Urinary bladder (tissue), 4 donors: ENCODE measurements at places on chromosomes 11 and 22.

GRCh38 chr11:27390318-27391295, 27.6 kb upstream of the CCDC34 start:
- no peak for DNase-seq

DNA sequence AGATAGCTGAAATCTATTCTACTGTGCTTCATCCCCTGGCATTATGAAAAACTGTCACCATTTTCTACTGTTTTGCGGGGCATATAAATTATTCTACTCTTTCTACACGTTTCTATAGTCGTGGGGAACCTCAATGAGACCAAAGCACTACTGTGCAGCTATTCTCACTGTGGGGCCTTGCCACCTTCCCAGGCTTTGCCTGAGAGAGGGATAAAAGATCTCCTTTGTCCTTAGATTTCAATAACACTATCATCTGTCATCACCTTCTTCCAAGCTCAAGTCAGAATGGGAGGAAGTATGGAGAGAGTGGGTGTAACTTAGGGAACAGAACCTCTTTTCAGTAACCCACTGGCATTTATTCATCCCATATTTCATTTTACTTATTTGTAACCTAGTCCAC, 1462.1 kb upstream of the RAG2 start:
- no peak for DNase-seq

DNA sequence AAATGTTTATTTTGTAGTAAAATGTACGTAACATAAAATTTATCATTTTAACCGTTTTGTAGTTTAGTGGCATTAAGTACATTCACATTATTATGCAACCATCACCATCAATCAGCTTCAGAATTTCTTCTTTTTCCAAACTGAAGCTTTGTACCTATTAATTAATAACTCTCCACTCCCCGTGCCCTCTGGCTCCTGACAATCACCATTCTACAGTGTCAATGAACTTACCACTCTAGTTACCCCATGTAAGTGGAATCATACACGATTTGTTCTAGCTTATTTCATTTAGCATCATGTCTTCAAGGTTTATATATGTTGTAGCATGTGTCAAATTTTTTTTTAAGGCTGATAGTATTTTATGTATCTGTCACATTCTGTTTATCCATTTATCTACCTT, 9.7 kb downstream of the TBCEL start:
- DNase-seq: no peak

- DNase-seq: no peak
Measured at GRCh38 chr22:41401781-41402648, 20.3 kb downstream of the TEF start.

- DNase-seq: no peak
Measured at GRCh38 chr11:44028401-44028800, 19.4 kb upstream of the ACCSL start.

- no peak for DNase-seq
Measured at GRCh38 chr11:67649634-67650510, 658 bp downstream of the ACY3 start.

DNA sequence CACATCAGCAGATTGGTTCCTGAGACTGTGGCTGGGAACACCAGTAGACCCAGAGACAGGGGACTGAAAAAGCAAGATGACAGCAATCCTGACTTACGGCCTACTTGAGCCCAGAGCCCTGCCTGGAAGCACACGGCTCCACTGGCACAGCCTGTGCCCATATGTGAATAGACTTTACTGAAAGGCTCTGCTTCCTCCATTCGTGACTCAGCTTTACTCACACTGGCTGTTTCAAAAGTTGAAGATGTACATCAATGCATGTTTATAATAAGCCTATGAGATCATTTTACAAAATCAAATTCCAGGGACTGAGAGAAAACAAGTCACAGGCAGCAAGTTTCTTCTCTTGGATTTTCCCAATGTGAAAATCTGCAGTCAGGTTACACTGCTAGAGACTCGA, 134.6 kb upstream of the TEAD1 start:
- no peak for DNase-seq

GRCh38 chr11:94546162-94546470, 2.4 kb downstream of the FUT4 start:
- no peak for DNase-seq

- no peak for DNase-seq
Measured at GRCh38 chr11:18452927-18453326, 2.7 kb upstream of the LDHAL6A start.

GRCh38 chr11:86869966-86870570, 69.7 kb downstream of the PRSS23 start:
- DNase-seq: peak; percentile 7

GRCh38 chr22:22329792-22330191, 85.2 kb downstream of the VPREB1 start:
- DNase-seq: no peak

- DNase-seq: no peak
Measured at GRCh38 chr22:32327596-32328171, 30.0 kb upstream of the RFPL3 start.

- no peak for DNase-seq
Measured at GRCh38 chr11:30775233-30775522, 189.0 kb upstream of the MPPED2 start.

DNA sequence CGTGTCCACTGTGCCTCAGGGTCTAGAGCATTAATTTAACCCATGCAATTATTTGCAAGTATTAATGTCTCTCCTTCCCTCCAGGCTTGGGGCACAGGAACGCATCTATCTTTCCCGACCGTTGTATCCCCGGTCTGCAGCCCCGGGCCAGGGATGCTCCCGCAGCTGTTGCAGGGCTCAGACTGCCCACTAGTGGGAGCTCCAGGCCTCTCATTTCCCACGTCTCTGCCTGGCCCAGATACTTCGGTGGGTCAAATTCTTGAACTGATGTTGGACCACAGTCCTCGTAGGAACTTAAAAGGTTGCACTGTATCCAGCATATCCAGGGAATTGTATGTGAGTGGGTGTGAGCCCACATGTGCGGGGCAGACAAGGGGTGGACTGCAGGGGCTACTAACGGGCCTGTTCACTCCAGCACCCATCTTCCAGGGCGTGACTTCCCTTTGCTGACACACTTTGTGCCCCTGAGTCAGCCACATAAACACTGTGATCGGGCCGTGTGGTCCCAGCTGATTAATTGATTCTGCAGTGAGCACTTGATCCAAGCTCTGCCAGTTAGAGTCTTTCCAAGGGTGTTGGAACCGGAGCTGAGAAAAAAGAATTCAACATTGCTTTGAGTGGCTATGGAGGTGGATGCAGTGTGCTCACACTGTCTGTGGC, 451.3 kb downstream of the TBC1D22A start:
- no peak for DNase-seq

DNA sequence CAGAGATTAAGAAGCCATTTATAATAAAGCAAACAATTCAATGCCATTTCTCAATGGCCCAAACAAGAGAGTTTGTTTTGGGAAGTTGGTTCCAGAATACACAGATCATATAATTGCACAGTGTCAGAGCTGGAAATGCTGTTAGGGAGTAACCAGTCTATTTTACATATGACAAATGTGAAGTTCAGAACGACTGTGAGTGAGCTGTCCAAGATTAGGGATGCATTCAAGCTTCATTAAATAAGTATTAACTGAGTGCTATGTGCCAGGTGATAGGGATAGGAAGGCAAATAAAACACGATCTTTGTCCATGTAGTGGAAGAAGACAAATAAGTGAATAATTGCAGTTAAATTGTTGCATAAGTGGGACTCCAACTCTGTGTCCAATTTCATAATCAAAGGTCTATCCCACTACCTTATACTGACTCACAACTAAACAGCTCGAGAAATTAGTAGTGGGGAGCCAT, 33.1 kb upstream of the PICALM start:
- DNase-seq: no peak

DNA sequence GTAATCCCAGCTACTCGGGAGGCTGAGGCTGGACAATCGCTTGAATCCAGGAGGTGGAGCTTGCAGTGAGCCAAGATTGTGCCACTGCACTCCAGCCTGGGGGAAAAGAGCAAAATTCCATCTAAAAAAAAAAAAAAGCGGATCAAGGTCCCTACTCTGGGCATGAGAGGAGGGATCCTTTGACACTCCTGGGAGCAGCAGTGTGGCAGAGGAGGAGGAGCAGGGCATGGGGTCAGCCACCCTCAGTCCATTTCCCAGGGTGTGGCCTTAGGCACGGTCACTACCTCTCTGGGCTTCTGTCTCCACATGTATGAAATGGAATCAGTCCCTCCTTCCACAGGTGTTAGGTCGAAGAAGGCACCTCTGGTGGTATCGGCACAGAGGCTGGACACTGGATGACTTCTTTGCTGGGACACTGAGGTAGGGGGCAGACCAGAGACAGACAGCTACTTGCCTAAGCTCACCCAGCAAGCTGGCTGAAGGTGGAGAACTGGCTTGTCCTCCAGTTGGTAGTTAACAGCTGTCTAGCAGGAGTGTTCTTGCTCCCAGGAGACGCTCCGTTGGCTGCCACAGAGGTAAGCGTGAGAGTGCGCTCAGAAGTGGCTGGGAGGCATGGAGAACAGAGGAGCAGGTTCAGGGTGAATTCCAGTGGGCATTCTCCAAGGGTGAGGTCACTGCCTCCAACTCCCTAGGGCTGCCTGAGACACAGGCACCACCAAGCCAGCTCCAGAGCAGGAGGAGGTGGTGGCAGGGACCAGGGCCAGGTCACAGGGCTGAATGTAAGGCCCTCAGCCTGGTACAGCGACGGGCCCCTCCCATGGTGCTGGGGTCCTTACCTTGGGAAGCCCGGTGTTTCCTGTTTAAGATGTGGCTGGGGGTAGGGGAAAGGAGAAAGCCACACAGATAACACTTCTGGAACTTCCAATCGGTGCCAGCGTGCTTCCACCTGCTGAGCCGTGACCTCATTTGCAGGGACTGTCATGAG, 19.5 kb downstream of the TXN2 start:
- DNase-seq: no peak

- no peak for DNase-seq
Measured at GRCh38 chr11:19580646-19581045, 132.0 kb upstream of the NAV2 start.

DNA sequence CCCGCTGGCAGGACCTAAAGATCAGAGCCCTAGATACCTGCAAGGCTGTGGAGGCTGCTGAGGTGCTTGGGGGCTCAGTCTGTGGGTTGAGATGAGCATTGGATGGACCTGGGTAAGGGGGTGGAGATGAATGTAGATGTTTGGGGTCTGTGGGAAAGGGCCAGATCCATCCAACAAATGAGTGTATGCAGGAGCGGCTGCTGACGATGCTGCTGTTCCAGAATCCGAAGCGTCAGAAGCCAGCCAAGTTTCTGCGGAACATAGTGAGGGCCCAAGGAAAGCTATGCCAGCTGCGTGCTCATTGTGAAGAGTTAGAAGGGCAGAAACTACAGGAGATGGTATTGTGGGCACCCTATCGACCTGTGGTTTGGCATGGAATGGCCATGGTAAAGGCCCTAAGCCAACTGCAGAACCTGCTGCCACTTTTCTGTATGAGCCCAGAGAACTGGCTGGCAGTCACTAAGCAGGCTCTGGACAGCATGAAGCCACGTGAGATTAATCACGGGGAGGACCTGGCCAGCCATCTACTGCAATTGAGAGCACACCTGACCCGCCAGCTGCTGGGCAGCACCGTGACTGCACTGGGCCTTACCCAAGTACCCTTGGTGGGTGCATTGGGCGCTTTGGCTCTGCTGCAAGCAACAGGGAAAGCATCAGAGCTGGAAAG, 36.6 kb downstream of the RRP8 start:
- DNase-seq: no peak
